ENCODE measurements at places on chromosomes 5 and 9. TPM values are rescaled to one million over a fixed set of nuclear protein-coding genes. Genes with fewer than 3 reads are reported as not detected.

DNA sequence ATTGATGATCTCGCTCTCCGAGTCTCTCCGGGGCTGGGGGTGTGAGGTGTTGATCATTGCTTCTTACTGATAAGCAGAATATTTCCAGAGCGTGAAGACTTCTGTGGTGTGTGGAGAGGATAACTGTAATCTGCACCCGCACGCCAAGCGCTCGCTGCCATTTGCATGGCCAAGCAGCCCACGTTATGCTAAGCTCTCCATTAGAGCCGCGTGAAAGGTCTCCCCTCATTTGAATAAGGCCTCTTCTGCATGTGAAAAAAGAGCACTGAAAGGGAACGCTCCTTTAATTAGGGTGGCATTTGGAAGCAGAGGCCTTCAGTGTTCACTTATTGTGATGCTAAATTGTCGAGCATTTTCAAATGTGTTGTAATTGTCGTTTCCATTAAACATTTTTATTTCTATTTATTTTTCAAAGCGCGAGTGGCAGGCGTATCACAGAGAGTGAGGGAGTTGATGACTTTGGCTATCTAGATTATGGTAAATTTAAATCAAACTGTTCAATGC, 163.6 kb upstream of the IRX2 start:
- no peak for DNase-seq

GRCh38 chr5:73619606-73620333, 6.2 kb upstream of the ARHGEF28 start:
- no peak for DNase-seq

MEF2C gene
- polyA plus RNA-seq: 2.0 TPM

DNA sequence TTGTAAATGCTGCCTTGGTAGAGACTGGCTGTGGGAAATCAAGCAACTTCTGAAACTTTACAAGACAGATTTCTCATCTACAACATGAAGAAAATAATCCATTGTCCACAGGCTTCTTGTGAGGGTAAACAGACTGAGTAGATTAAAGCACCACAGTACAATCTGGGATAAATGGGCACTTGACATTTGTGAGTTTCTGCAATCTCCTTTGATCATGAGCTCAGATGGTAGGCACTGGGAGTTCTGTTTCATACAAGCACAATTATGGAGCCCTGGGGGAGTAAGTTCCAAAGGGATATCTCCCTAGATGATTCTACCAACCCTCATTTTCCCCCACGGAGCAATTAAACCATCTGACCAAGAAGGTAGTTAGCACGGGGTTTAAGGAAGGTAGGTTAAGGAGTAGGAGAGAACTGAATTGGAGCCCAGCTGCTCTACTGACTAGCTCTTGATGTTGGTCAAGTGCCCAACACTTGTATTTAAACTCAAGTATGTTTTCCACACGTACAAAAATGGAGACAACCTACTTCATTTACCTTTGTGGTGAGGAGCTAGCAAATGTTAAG, 479.5 kb upstream of the TNC start:
- no peak for DNase-seq

DNA sequence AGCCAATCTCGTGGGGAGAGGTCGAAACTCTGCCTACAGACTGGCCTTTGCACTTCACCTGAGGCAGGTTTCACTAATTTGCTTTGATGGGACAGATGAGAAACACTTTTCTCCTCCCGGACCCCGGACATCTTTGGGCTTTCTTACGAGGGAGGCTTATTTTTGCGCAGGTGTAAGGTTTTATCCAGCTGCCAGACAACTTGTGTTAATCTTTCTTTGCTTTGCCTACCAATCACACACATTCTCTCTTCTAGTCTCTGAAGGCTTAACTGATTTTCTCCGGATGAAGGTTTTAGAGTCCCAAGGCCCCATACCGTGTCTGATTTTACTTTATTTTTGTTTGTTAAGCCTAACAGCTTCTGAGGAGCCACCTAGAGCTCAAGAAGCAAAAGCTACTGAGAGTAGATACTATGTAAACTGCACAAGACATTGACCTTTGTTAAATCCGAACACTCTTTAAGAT, 436 bp upstream of the EMB start:
- DNase-seq: no peak

ISCA1 gene
- 22.8 TPM for polyA plus RNA-seq

DNA sequence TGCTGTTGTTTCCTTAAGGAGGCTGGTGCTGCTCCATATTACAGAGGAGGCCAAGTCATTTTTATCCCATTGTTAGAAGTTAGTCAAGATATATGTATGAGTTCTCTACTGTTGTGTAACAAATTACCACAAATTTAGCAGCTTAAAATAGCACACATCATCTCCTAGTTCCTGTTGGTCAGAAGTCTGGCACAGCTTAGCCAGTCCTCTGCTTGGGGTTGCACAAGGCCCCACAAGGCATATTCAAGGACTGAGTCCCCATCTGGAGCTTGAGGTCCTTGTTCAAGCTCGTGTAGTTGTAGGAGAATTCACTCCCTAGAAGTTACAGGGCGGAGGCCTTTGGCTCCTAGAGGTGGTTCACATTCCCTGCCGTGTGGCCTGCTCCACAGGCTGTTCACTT, 14.7 kb downstream of the MTAP start:
- DNase-seq: no peak

MYO10 gene
- polyA plus RNA-seq: 37.0 TPM

SEMA5A gene
- 28.0 TPM for polyA plus RNA-seq

DNA sequence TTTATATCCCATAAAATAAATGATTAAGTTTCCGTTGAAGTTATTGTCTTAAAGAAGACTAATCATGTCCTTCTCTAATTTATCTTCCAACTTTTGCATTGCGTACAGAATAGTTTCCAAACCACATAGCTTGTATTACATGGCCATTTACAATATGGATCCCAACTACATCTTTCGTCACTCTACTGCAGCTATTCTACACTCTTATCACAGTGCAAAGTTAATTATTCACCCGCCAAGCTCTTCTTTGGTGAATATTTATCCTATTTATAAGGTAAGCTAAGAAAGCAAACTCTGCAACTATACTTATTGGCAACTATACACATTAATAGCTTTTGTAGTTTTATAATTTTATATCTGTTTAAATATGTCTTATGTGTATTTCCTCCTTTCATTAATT, 75.9 kb upstream of the ADAMTS19 start:
- DNase-seq: no peak

DNA sequence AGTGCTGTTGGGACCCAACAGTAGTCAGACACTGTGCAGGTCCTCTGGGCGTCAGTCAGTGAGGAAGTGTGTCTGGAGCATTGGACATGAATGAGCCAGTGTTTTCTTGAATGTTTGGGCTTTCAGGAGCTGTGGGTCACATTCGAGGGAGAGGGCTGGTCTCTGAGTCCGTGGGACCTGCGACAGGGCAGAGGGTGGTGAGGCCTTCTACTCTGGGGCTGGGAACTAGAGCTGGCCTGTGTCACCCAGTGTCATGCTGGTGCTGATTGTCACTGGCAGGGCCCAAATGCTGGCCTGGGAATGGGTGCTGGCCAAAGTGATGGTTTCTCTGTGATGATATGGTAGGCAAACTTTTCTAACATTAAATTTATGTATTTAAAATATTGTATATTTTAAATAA, 10.3 kb downstream of the POLR1E start:
- DNase-seq: no peak

DNA sequence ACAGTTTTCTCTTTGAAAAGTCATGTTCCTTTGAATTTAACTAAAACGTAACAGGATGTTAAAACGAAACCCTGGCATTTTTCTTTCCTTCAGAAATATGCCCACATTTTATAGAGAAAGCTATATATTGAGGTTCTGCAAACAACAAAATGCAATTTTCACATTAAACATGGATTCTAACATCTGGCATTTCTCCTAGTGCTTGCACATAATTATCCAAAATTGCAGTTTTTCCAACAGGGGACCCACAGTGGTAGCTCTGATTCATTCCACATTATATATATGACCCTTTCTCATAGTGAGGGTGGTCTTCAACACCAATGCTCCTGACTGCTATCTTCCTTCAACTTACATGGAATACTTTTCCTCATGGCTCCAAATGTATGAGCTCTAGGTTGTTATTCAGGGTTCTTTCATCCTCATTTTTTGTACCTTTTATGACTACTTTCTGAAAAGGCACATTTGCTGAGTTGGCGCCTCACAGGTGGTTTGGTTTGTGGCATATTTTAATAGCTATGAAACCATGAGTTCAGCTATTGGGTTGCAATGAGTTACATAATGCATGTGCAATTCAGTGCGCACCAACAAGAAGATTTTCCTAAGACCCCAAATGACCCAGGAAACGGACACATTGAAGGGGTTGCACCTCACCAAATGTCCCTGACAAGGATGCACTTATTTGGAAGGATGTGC, 551.7 kb downstream of the RAB3C start:
- DNase-seq: no peak

OR13C5 gene
- polyA plus RNA-seq: not detected

GRCh38 chr5:56876327-56876726, 33.1 kb upstream of the SETD9 start:
- no peak for DNase-seq

DNA sequence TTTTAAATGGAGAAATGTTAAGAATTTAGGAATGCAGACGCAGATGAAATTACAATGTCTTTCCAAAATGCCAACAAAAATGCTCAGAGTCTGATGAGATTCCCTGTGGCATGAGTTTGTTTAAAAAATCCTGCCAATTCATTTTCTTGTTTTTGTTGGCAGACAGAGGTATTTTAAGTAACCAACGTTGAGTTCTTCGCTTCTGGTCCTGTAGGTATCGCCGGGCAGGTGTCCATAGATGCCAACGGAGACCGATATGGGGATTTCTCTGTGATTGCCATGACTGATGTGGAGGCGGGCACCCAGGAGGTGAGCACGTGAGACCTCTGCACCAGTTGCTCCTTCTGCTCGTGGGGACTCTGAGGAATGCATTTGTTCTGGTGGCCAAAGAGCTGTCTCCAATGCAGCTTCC, 69.4 kb downstream of the NPR3 start:
- DNase-seq: no peak

- DNase-seq: no peak
Observed at GRCh38 chr5:37568018-37568753, 189.1 kb downstream of the WDR70 start.

GRCh38 chr5:82910491-82910890, 166.7 kb downstream of the TMEM167A start:
- DNase-seq: no peak

Measured in AG04450 (cell line).